ENCODE measurements at places on chromosomes 6 and 20.

GRCh38 chr6:119277052-119277451 is 72.5 kb downstream of the MAN1A1 start:
- no peak for DNase-seq

- no peak for DNase-seq
Measured at GRCh38 chr20:58431134-58431533, 42.1 kb downstream of the VAPB start.

DNA sequence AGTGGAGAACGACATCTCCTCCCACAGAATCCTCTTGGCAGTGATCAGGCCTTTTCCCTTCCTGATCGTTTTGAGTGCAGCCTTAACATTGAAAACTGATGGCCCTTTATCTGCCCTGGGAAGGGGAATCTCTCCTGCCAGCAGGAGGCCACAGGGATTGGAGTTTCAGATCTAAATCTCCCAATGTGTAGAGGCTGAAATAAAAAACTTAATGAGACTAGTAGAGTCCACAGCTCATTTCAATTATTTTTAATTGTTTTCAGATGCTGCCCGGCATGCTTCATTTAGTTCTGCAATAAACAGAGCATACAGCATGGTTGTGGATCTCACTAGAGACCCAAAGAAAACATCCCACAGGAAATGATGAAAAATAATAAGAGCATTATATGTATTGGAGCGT is 662.2 kb upstream of the HS3ST5 start:
- no peak for DNase-seq

- DNase-seq: peak; percentile 62
Measured at GRCh38 chr6:9250852-9251251, 815.5 kb upstream of the SLC35B3 start.

DNA sequence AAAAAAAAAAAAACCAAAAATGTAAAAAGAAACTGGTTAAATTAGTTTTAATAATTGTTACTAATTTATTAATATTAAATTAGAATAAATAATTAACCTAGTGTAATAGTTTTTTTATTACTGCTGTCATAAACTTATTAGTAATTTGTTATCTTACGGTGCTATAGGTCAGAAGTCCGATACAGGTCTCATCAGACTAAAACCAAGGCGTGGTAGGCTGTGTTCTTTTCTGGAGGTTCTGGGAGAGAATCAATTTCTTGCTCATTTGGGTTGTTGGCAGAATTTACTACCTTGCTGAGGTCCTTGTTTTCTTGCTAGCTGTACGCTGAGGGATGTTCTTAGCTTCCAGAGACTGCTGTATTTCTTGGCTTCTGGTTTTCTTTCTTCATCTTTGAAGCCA is 85.9 kb upstream of the RNF24 start:
- no peak for DNase-seq

DNA sequence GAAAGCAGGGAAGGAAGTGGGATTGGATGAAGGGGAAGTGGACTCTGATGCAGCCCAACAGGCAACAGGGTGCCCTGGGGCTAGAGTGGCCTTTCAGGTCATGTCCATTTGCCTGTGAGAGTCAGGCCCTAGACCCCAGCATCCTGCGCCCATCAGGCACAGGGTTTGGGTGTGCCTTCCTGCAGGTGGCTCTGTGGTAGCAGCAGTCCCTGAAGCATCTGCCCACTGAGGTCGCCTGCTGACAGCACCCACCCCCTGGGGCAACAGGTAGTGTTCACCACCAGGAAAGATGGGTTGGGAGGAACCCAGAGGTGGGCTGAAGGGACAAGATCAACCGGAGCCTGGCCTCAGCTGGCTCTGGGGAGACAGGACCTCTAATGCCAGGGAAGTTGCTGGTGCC is 3.6 kb downstream of the PACSIN1 start:
- DNase-seq: no peak
